Astrocyte of the hippocampus (primary cell): ENCODE measurements at places on chromosomes 6 and 20.

GRCh38 chr6:360764-361373 is 30.7 kb upstream of the IRF4 start:
- DNase-seq, result no peak

- DNase-seq, result no peak
Observed at GRCh38 chr6:121651420-121651819, 216.0 kb downstream of the GJA1 start.

GRCh38 chr6:38155621-38156204 is 336.2 kb downstream of the ZFAND3 start:
- DNase-seq, result no peak

- DNase-seq, result peak; percentile 89
Observed at GRCh38 chr6:161444464-161444863, 170.6 kb upstream of the AGPAT4 start.

- peak; percentile 71 for DNase-seq
Observed at GRCh38 chr6:27545271-27546046, 72.6 kb upstream of the ZNF184 start.

GRCh38 chr6:79146421-79146820 is 68.4 kb upstream of the PHIP start:
- DNase-seq, result no peak

- no peak for DNase-seq
Observed at GRCh38 chr6:138331444-138331843, 46.3 kb upstream of the SMIM28 start.

GRCh38 chr6:159720708-159721107 is 6.6 kb upstream of the WTAP start:
- DNase-seq, result peak; percentile 43

- DNase-seq, result no peak
Observed at GRCh38 chr6:83873869-83874268, 14.4 kb downstream of the CYB5R4 start.

DNA sequence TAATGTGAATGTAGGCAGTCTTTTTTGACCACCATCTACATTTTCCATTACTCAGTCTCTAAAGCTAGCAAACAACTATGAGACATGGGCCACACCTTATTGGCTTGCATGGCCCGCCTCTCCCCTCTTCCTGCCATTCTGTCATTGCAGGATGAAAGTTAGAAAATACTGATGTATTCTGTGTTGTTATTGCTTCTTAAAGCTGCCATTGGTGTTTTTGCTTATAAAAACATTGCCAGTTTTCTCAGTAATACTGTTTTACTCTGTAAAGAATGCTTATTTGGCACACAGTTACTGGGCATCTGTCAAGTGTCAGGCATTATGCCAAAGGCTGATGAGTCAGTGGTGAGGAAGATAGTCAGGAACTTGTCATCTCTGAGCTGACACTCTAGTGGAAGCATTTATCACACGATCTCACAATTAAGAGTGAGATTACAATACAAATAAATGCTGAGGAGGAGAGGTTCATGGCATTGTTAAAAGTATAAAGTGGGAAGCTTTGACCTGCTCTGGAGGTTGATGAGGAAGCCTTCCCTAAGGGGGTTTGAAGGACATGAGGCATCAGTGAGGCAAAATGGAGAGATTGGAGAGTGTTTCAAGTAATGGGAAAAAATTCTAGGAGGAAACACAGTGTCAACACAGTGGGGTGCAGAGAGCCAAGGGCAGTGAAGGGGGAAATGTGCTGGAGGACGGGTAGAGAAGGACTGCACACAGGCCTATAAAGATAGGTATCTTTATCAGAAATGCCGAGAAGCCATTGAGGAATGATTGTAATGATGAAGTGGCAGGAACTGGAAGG is 14.7 kb downstream of the KLHL32 start:
- DNase-seq, result peak; percentile 69

GRCh38 chr20:56575157-56575556 is 42.1 kb downstream of the FAM209B start:
- no peak for DNase-seq

DNA sequence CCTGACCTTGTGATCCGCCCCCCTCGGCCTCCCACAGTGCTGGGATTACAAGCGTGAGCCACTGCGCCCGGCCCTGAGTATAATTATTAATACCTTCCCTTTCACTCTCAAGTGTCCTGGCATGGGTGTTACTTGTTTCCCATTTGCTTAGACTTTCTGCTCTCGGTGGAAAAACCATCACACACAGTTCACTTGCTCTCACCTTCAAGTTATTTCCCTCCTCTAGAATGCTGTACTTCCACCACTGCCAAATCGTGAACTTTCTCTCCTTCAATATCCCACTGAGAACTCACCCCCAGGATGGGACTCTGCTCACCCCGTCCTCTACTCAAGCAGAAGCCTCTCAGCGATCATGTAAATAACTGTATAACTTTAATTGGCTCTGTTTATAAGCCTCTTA is 4.6 kb upstream of the HIVEP1 start:
- DNase-seq, result no peak

GRCh38 chr20:24752612-24753011 is 196.5 kb upstream of the CST7 start:
- DNase-seq, result no peak

DNA sequence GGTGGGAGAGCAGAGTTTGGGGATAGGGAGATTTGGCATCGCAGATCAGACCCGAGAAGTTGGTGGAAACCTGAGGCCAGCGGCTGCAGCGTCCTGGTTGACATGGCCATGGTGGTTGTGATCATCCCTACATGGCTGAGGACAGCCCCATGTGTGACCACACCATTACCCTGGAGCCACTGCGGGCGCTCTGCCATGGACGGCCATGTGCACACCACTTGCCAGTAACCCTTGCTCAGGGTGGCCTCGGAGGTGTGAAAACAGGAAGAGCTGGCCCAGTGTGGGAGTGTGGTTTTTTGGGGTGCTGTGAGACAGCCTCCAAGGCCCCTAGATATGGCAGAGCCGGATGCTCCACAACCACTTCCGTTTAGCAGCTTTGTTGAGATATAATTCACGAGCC is 64.4 kb downstream of the TMEM242 start:
- DNase-seq, result no peak

GRCh38 chr6:136318676-136319075 is 29.0 kb upstream of the BCLAF1 start:
- no peak for DNase-seq

- no peak for DNase-seq
Observed at GRCh38 chr6:106764353-106764980, 135.1 kb downstream of the QRSL1 start.

DNA sequence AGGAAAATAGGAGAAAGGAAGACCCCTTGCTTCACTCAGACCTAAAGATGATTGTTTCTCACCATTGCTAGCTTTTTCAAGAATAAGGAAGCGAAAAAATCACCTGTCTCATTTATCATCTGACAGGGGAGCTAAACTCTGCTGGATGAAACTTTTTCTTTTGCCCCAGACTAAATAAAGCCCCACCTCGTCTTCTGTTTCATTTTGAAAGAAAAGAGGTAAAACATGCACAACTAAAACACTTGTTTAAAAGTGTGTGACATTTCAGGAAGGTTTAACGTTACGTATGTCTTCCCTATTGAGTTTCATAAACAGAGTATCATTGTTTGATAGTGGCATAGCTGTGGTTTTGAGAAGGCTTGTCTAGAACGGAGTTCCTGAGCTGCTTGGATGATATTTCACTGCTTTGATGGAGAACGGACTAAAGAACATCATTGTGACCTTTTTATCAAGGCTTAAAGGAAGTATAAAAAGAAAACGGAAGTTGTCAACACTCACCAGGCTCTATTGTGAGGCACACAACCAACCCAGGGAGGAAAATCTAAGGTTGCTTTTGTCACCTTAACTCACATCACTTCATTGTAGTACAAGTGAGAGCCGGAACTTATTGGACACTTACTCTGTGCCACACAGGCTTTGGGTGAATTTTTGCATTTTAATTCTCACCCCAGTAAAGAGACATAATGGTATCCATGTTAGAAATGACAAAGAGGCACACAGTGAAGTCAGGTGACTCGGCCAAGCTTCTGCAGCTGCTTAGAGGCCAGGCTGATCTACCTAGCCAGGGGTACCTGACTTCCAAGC is 29.5 kb downstream of the TSHZ2 start:
- peak; percentile 33 for DNase-seq

- no peak for DNase-seq
Observed at GRCh38 chr20:38872491-38873049, 53.6 kb upstream of the FAM83D start.

DNA sequence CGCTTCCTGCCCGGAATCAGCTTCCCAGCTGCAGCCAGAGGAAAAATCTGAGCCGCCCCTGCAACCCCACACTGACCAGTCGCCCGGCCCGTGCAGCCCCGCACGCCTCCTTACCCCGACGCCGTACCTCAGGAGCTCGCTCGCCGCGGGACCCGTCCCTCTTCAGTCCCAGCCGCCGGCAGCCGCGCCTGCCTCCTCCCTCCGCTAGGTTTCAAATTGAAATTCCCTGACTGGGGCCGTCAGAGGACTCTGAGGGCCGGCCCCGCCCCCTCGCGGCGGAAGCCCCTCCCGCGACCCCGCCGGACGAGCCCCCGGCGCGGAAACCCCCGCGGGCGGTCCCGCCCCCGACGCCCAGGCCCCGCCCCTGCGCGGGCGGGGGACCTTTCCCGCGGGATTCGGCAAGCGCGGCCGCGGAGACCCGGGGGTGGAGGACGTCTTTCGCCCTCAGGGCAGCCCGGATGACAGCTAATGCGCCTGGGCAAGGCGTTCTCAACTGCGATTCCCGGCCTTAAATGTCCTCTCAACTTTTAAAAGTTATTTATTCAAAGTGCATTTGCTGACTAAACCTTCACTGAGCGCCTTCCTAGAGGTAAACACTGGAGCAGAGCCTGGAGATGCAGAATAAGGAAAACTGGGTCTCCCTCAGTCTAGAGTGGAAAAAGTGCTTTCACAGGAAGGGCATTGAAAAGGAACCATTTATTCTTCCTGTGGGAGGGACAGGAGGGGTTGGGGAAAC is at the start of gene EPB41L2:
EPB41L2 (minus strand) TSS at position 218 of the 736 bp plus-strand sequence. CDS start 106,760 bp downstream, outside the sequence.
- DNase-seq, result peak; percentile 98

DNA sequence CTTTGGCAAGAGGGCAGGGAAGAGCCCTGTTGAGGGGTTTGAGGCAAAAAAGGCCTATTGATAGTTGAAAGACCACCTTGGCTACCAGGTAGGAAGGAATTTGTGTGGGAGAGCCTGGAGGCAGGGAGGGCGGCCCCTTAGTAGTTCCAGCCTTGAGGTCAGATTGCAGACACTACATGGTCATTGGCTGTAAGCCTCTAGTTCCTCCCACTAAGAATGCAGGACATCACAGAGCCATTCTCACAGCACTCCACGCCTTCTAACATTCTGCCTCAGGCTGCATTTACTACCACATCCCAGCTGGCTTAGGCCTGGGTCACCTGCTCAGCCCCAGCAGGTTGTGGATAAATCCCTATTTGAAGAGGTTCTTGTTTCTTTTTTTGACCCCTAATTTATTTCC is 91.0 kb upstream of the SNX9 start:
- no peak for DNase-seq

DNA sequence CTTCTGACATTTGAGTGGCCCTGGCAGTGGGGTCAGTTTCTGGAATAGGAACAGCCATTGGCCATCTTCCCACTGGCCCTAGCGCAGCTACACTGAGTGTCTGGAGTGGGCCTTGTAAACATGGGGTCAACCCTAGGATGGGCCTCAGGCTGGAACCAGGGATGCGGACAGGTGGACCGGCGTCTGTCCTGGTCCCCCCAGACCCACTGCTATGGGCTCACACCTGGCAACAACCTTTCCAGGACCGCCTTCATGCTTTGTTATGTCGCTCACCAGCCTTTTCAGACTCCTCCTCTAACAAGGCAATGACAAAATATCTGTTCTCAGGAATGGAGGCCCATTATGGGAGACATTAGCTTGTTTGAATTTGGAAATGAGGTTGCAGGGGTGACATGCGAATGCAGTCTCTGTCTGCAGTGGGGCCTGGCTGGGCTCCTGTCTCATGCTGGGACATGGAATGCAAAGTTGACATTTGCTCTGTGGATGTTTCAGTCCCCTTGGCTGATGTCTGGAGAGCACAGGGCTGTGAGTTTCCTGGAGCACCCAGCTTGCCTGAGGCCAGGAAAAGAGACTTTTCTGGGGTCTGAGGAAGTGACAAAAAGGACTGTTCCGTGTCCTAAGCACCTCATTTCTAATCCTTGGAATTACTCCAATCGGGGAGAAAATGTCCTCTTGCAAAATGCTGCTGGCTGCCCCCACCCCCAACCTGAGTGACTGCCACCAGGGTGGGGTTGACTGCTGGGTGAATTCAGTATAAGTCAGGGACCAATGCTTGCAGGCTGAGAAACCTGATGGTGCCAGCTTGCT is 98.7 kb upstream of the PMEPA1 start:
- no peak for DNase-seq

- DNase-seq, result peak; percentile 82
Observed at GRCh38 chr6:129251669-129252376, 368.9 kb downstream of the LAMA2 start.

DNA sequence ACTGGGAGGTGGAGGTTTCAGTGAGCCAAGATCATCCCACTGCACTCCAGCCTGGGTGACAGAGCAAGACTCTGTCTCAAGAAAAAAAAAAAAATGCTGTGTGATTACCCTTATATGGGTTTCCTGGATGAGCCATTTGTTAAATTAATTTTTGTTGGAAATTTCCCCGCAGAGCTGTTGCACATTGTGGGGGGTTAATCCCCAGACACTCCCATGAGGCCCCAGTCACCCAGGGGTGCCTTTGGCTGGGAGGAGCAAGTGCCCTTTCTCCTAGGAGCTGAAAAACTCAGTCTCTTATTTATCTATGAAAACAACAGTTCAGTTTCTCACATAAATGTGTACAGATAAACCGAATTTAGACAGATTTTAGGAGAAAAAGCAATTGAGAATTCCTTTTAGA is 4.7 kb upstream of the DEFB132 start:
- no peak for DNase-seq

DNA sequence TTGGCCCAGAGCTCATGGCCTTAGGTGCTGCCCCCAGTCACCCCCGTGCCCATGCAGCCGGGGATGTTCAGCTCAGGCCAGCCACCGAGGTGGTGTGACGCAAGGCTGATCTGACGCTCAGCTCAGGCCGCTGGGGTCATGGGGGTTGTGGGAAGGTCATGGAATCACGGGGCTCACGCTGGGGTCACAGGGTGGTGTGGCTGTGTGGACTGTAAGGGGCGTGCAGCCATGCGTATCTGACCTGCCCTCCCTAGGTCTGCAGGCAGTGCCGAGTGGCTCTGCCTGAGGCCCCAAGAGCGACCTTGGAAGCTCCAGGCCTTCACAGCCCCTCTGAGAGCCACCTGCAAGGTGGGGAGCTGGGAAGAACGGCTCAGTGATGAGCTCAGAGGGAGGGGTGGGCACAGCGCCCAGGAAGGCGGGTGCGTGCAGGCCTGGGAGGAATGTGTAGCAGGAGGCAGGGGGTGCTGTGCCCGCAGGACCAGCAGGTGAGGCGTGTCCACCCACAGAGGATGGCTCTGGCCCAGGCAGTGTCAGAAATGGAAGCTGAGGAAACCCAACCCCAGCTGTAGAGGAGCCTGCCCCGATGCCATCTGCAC is 27.8 kb downstream of the CHRNA4 start:
- no peak for DNase-seq

GRCh38 chr20:46040902-46041535 is 12.0 kb downstream of the SLC12A5 start:
- peak; percentile 78 for DNase-seq
